CD14-positive monocyte (primary cell): ENCODE measurements at places on chromosomes 1 and 21.

- DNase-seq = no peak
Observed at GRCh38 chr1:64572222-64572900, 102.4 kb downstream of the CACHD1 start.

DNA sequence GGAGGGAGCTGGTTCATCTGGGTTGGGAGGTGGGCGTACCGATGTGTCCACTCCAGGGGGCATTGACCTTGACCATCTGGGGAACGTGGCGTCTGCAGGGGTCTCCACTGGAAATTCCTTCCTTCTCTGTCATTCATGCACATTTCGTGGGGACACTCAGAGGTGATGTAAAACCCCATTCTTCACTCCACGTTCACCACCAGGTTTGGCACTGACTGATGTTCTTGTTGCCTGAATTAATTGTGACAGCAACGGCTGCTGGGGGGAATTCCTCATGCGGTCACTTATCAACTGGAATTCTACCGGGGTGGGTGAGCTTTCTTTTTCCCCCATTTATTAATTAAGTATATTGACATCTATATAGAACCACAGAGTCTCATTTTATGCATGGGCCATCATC is 18.1 kb upstream of the POFUT2 start:
- DNase-seq = no peak

GRCh38 chr1:91778964-91779363 is 107.0 kb downstream of the TGFBR3 start:
- no peak for DNase-seq

DNA sequence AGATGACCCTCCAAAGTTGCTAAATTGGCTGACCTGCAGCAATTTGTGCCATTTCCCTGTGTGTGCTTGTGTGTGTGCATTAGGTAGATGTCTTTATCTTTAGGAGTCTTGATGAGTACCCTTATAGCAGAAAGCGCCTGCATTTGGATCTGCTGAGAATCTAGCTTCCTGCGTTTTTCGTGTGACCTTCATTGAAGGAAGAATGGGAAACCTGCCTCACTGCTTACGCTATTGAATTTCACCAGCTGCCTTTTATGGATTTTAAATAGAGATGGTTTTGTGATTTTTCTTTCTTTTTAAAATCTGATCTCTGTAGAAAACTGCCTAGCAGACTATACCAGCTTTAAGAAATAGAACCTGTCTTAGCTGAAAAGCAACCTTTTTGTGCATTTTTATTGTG is 124.5 kb downstream of the CACHD1 start:
- DNase-seq = no peak
